ENCODE measurements at places on chromosomes 3 and 15. TPM values are rescaled to one million over a fixed set of nuclear protein-coding genes. Genes with fewer than 3 reads are reported as not detected.

The ROPN1 gene
- total RNA-seq = not detected

The DET1 gene
- total RNA-seq = 5.2 TPM

The GNAT1 gene
- total RNA-seq = not detected

The C3orf85 gene
- total RNA-seq = not detected

The LSM3 gene
- total RNA-seq = 11.9 TPM

The FEZF2 gene
- total RNA-seq = not detected

The KLHL40 gene
- total RNA-seq = not detected

The CCK gene
- total RNA-seq = not detected

The HYAL2 gene
- 41.5 TPM for total RNA-seq

DNA sequence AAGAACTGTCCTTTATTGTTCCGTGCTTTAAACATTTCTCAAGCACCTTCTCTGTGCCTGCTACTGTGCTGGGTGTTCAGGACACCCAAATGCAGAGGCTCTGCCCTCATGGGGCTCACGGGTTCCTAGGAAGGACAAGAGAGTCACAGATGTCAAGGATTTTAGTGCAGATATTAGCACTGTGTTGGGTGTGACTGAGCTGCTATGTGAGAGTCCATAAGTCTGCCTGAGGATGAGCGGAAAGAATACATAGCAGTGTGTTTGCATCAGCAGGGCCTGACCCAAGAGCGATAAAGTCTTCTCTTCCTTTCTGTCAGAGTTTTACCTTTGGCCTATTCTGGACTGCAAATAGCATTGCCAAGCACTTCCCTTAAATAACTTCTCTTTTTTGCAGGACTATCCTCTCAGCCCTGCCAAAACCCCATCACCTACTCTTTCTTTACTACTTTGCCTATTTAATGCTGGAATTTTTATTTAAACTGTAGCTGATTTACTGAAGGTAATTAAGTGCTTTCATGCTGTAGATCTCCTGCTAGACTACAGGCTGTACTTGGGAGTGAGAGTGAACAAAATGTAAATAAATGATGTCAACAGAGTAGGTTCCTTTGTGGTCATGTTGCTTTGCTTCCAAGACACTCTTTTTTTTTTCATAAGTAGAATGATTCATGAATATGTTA is 459.4 kb upstream of the TPRG1 start:
- no peaks in the 10 kb centered on the region for H3K27me3 ChIP-seq
- no peaks in the 10 kb centered on the region for H3K36me3 ChIP-seq
- H3K4me3 ChIP-seq = no peak overlapping the region
- no peak for DNase-seq
- H3K27ac ChIP-seq = no peak overlapping the region

DNA sequence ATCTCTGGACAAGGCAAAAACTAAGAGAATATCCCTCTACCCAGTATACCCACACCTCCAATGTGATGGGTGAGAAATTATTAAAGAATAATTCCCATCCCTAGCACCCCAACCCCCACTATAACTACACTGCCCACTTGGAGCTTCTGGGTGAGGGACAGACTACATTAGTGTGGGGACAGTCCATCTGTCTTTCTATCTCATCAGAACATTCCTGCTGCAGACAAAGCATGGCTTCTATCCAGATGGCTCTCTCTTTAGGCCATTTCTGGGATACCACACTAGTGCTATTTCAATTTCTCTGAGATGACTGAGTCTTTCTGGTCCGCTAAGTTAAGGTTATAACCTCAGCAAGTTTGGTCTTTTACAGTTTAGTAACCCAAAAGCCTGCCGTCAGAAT is 6.6 kb downstream of the CSNK1G1 start:
- peaks cover 8% of the 10 kb centered on the region for H3K4me1 ChIP-seq
- no peak overlapping the region for H3K27ac ChIP-seq
- H3K36me3 ChIP-seq = no peaks in the 10 kb centered on the region
- H3K27me3 ChIP-seq = no peaks in the 10 kb centered on the region
- no peak for DNase-seq

- H3K27ac ChIP-seq = no peak overlapping the region
- no peaks in the 10 kb centered on the region for H3K36me3 ChIP-seq
- no peak for DNase-seq
- no peaks in the 10 kb centered on the region for H3K4me1 ChIP-seq
- no peaks in the 10 kb centered on the region for H3K27me3 ChIP-seq
Measured at GRCh38 chr15:67736810-67737209, 88.5 kb upstream of the SKOR1 start.

DNA sequence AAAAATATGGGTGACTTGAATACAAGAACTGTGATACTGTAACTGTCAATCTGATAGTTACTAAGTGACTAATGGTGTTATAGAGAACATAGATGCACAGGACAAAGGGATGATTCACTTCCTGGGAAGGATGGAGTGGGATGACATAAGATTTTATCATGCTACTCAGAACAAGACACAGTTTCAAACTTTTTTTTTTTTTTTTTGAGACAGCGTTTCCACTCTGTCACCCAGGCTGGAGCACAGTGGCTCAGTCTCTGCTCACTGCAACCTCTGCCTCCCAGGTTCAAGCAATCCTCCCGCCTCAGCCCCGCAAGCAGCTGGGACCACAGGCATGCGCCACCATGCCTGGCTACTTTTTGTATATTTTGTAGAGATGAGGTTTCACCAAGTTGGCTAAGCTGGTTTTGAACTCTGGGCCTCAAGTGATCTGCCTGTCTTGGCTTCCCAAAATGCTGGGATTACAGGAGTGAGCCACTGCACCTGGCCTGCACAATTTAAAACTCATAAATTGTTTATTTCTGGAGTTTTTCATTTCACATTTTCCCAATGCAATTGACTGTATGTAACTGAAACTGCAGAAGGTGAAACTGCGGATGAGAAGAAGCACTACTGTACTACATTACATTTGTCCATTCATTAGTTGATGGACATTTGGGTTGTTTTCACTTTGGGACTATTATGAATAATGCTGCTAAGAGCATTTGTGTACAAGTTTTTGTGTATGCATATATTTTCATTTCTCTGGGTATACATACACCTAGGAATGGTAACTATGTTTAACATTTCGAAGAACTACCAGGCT is 40.6 kb downstream of the ADIPOQ start:
- no peaks in the 10 kb centered on the region for H3K36me3 ChIP-seq

GRCh38 chr3:19348500-19348899 is 200.2 kb downstream of the KCNH8 start:
- no peaks in the 10 kb centered on the region for H3K4me1 ChIP-seq
- no peaks in the 10 kb centered on the region for H3K27me3 ChIP-seq
- no peaks in the 10 kb centered on the region for H3K36me3 ChIP-seq
- H3K4me3 ChIP-seq = no peak overlapping the region
- no peak overlapping the region for H3K27ac ChIP-seq

GRCh38 chr3:160981217-160981938 is 123.8 kb downstream of the B3GALNT1 start:
- H3K4me1 ChIP-seq = no peaks in the 10 kb centered on the region
- no peaks in the 10 kb centered on the region for H3K27me3 ChIP-seq
- DNase-seq = no peak
- H3K4me3 ChIP-seq = no peak overlapping the region
- H3K36me3 ChIP-seq = no peaks in the 10 kb centered on the region

DNA sequence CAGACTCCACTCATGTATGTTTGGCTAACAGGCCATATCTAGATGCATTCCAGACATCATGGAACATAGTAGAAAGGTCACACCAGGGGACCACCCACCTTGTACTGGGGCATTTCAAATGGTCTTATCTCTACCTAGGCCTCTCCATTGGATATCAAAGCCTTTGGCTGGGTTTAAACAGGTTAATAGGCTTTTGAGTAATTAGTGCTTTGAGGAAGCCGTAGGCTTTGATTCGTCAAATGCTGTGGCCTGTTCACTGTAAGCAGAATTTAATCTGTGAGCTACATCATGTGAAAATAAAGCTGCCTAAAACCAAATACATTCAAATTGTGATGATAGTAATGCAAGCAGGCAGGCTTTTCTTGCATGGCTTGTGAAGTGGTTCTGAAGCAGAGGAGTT is 129.5 kb downstream of the ST8SIA2 start:
- H3K36me3 ChIP-seq = no peaks in the 10 kb centered on the region
- DNase-seq = no peak
- H3K27me3 ChIP-seq = no peaks in the 10 kb centered on the region
- H3K4me1 ChIP-seq = no peaks in the 10 kb centered on the region

DNA sequence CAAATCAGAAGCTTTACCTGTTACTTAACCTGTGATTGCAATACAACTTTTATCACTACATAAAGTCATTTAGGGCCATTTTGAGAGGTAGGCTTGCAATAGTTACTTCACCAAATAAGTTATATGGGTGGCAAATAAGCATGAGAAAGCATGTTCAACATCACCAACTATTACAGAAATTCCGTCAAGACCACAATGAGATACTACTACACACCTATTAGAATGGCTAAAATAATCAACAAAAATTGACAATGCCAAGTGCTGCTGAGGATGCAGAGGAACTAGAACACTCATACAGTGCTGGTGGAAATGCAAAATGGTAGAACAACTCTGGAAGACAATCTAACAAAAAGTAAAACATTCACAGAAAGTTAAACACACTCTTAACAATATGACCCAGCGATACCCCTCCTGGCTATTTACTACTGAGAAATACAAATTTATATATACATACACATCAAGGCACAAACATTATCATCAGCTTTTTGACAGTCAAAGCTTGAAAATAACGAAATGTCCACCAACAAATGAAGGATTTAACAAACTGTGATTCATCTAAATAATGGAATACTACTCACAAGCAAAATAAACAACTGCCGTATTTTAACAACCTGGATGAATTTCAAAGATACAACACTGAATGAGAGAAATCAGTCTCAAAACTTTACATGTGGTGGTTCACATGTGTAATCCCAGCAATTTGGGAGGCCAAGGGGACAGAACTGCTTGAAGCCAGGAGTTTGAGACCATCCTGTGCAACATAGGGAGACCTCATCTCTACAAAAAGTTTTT is 82.9 kb downstream of the MYO9A start:
- H3K4me3 ChIP-seq = no peak overlapping the region
- H3K4me1 ChIP-seq = no peaks in the 10 kb centered on the region
- H3K27ac ChIP-seq = no peak overlapping the region
- no peak for DNase-seq
- H3K27me3 ChIP-seq = no peaks in the 10 kb centered on the region
- no peaks in the 10 kb centered on the region for H3K36me3 ChIP-seq

- H3K27ac ChIP-seq = no peak overlapping the region
- no peaks in the 10 kb centered on the region for H3K36me3 ChIP-seq
- H3K4me3 ChIP-seq = no peak overlapping the region
- DNase-seq = no peak
Measured at GRCh38 chr3:186708983-186709679, 8.0 kb upstream of the KNG1 start.

DNA sequence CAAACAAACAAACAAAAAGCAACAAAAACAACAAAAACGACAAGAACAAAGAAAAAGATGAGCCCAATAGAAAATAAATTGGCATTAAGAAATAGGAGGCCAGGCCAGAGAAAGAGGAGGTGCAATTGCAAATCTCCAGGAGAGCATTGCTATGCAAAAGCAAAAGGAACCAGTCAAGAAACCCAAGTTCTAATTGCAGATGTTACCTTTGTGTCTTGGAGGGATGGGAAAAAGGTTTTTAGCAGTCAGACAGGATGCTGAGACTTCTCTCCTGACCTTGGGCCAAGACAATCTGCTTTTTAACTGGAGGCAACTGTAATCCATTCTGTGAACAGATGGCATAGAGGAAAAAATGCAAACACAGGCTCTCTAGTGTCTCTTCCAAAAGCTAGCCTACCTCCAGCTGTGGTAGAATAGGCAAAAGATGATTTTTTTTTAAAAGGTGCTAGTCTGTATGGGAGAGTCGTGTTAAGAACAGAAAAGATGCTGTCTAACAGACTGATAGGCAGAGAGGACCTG is 56.4 kb downstream of the LSAMP start:
- no peak for DNase-seq
- no peak overlapping the region for H3K4me3 ChIP-seq
- no peaks in the 10 kb centered on the region for H3K4me1 ChIP-seq

- no peak for DNase-seq
- H3K27ac ChIP-seq = no peak overlapping the region
- H3K27me3 ChIP-seq = no peaks in the 10 kb centered on the region
- H3K4me3 ChIP-seq = no peak overlapping the region
- H3K36me3 ChIP-seq = no peaks in the 10 kb centered on the region
Measured at GRCh38 chr3:175805825-175806224, 946.7 kb downstream of the NAALADL2 start.

DNA sequence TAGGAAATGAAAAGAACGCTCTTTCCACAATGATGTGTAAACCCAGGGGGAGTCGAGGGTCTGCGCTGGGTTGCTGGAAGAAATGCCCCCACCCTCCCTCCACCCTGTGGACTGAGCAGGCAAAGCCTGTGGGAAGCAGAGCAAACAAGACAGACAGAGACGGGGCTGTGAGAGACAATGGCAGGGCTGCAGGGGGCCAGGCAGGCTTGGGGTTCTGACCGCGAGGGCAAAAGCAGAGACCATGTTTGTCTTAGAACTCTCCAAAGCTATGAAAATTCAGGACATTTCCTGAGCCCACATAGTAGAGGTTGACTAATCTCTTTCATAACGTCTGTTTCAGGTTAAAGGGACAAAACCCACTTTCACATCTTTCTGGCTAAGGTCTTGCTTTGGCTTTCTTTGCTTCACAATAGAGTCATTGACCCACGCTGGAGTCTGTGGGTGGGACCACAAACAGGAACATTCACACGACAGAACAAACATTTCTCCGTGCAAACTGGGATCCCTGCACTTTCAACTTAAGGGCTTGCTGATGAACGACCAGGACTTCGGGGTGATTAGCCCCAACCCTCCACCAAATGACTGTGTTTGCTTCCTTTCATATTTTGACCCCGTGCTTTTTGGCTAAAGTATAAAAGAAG is 156.0 kb upstream of the TPM1 start:
- no peaks in the 10 kb centered on the region for H3K27me3 ChIP-seq
- H3K4me3 ChIP-seq = 0 out of 2 replicates have a peak overlapping the region, but pooled peaks have one; percentile 0
- no peak for DNase-seq
- H3K36me3 ChIP-seq = no peaks in the 10 kb centered on the region
- H3K4me1 ChIP-seq = peaks cover 20% of the 10 kb centered on the region

DNA sequence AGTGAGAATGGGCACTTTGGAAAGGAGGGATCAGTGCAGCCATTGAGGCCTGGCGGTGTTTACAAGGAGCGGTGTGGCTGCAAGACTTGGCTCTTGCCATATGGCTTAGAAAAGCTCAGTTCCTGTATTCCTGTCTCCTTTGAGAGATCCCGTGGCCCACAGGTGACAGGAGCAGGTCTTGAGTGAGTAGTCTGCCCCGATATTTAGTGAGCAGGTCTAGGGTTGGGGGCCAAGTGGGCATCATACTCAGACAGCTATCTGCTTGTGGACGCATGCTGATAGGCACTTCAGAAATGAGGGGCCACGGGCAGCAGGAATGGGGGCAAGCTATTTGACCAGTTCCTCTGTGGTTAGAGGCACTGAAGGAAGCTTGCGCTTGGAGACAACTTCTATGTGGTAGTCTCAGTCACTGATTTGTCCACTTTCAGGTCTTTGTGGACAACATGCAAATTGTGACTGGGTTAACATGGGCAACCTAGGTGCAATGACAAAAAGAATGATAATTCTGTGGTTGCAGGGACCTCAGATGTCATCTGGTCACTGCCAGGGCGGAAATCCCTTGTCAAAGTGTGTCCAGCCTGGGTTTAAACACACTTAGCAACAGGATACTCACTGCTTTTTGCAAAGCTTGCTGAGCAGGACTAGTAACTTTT is 1.1 kb downstream of the TMED3 start:
- H3K27ac ChIP-seq = peak overlapping the region; percentile 94
- H3K36me3 ChIP-seq = peaks cover 27% of the 10 kb centered on the region
- no peak for DNase-seq
- H3K27me3 ChIP-seq = peaks cover 21% of the 10 kb centered on the region
- H3K4me1 ChIP-seq = peaks cover 12% of the 10 kb centered on the region
- H3K4me3 ChIP-seq = peak overlapping the region; percentile 98

Measured in Panc1 (cell line).